ENCODE measurements at places on chromosomes 1 and 21.
A peak's percentile ranks its signal among the peaks of the same experiment; 100 is the strongest.

DNA sequence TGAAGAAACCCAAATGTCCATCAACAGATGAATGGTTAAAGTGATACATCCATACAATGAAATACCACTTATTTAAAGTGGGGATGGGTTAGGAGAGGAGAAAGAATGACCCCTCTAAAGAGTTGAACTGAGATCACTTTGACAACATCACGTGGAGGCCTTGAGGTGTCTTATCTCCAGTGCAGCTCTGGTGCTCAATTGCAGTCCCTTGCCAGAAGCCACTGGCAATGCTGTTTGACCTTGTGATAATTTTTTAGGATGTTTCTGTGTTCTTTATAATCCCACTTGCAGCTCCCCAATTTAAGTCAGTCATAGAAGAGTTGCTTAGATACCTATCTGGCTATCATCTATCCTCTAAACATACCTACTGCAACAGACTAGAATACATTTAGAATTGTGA lies 167.6 kb downstream of the ZNF648 start:
- no peak for DNase-seq

DNA sequence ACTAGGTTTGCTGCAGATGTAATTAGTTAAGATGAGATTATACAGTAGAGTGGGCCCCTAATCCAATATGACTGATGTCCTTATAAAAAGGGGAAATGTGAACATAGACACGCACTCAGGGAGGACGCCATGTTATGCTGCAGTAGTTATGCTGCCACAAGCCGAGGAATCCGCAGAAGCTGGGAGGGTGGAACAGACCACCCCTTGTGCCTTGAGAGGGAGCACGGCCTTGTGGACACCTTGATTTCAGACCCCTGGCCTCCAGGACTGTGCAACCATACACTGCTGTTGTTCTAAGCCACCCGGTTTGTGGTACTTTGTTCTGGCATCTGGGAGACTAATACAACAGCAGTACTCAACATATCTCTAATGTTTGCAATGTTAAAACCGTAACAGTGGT lies 57.9 kb upstream of the HIVEP3 start:
- DNase-seq, result no peak

DNA sequence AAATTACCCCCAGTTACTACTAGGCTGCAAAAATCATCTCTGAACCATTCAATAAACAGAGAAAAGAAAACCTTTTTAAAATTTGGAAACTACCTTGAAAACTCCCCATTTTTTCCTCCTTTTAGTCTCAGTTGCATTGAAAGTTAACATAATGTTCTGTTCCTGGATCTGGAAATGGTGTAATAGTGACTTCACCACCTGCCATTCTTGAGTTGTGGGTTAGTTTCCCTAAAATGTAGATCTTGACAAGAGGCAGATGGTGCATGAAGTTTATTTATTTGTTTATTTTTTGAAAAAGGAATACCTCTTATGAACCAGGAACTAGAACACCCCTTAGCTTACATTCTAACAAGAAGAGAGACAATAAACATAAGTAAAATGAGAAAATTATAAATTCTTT lies 72.8 kb downstream of the ATF6 start:
- DNase-seq, result no peak

DNA sequence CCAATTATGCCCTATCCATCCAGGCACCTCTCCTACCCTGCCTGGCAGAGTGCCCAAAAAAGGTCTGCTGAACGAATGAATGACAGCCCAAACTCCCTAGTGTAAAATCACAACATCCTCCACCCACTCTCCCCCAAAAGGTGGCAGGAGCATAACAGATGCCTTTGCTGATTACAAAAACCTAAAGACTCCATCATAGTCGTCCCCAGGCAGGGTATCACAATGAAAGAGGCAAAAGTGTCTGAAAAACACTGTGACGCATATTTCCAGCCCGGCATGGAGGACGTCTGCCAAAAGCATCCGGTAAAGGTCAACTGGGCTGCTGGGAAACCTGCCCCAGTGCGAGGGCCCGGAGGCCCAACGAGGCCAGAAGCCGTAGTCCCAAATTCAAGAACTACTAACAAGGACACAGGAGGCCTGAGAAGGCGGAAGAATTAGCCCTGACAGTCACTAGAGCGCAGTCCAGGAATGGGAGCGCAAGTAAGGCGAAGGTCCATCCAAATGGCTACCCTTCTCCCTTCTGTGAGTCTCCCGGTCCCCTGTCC lies 576 bp downstream of the SMIM12 start:
- no peak for DNase-seq

GRCh38 chr1:62295921-62296491 lies 23.2 kb downstream of the KANK4 start:
- DNase-seq, result no peak

DNA sequence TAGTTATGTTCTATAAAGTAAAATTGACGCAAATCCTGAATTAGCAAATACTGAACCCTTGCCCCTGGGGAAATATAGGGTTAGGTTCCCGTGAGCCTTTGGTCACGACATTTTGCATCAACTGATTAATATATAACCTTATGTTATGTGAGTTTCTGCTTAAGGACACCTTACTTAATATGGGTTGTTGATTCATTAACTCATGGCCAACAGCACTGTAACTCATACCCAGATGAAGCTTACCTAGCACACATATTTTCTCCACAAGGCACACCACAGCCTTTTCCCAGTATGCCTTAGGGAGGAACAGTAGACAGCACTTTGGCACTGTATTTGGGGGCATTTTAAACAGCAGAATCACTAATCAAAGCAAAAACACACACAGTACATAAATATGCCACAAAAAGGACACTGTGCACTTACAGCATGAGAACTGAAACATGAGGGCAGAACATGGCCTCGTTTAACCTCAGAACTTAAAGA lies 15.1 kb downstream of the INAVA start:
- DNase-seq, result no peak

- DNase-seq, result no peak
These were observed 722.6 kb downstream of the LRRIQ3 start for GRCh38 chr1:73475316-73475870.

- DNase-seq, result peak; percentile 28
These were observed 14.2 kb upstream of the SLC44A3 start for GRCh38 chr1:94805912-94806311.

GRCh38 chr21:45019887-45020537 lies 54.4 kb upstream of the ADARB1 start:
- no peak for DNase-seq

GRCh38 chr1:24373710-24374109 lies 39.9 kb downstream of the STPG1 start:
- peak; percentile 59 for DNase-seq

- DNase-seq, result no peak
These were observed 22.3 kb upstream of the TRAF3IP3 start for GRCh38 chr1:209733409-209734192.

DNA sequence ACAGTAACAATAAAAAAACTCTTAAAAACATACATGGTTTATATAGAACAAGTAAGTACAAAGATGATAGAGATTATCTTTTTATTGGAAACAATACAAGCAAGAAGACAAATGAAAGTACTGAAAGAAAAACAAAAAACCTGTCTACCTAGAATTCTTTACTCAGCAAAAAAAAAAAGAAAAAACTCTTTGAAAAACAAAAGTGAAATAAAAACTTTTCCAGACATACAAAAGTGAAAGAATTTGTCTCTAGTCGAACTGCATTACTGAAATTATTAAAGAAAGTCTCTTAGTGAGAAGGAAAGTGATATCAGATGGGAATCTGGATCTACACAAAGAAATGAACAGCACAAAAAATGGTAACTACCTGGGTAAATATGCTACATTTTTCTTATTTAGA lies 2.7 kb upstream of the HMCN1 start:
- no peak for DNase-seq

GRCh38 chr1:163974120-163974519 lies 584.9 kb upstream of the PBX1 start:
- no peak for DNase-seq

GRCh38 chr1:39528082-39528481 lies 36.6 kb downstream of the BMP8A start:
- DNase-seq, result no peak

- peak; percentile 45 for DNase-seq
These were observed 978 bp downstream of the PRDM15 start for GRCh38 chr21:41877901-41878830.

DNA sequence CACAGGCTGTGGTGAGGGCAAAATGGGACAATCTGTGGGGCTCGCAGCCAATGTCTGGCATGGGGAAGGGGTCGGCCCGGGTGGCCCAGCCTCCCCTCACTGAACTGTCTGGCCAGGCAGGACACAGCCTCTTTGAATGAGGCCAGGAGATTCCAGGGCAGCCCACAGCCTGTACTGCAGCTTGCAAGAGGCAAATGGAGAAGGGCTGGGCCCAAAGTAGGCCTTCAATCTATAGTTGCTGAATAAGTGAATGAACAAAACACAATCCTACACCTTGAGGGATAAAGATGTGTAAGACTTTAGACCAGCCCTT lies 23.2 kb downstream of the SLC27A3 start:
- no peak for DNase-seq

- no peak for DNase-seq
These were observed 6.5 kb upstream of the MATN1 start for GRCh38 chr1:30729901-30730300.

DNA sequence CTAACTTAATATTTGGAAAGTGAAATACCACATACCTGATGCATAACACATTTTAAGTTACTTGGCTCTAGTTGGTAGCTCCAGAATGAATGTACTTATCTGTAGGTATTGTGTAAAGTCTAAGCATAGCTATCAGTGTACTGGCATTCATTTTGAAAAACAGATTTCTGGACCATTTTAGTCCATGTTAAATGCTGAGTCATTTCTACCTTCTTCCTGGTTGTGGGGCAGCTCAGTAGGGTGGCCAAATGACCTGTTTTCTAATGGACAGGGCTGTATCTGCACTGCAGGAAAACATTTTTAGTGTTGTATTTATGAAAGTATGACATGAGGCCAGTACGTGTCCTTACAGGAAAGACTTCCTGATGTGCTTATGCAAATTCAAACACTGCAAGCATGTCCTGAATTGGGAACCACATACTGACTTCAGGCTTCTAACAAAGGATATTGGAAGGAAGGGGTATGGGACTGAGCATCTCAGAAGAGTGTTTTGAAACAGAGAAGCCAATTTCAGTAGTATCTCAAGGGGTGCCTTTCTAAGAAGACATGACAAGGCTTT lies 300.3 kb upstream of the B3GALT2 start:
- DNase-seq, result no peak

- peak; percentile 79 for DNase-seq
These were observed 23.2 kb downstream of the AVPR1B start for GRCh38 chr1:206094024-206094423.

GRCh38 chr1:89556726-89557444 lies 32.3 kb downstream of the LRRC8B start:
- DNase-seq, result no peak

DNA sequence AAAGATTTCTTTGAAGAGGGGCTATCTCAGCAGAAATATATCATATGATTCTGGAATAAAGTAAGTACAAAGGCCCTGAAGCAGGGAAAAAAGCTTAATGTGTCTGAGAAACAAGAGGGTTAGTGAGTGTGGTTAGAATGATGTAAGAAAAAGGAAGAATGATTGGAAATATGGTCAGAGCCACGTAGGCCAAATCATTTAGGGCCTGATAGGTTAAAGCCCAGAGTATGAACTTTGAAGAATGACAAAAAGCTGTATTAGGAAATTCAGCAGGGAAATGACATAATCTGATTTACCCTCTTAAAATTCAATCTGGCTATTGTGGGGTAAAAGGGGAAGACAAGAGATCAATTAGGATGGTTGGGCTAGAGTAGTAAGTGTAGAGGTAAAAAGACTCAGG lies 69.0 kb upstream of the MUTYH start:
- DNase-seq, result no peak

GRCh38 chr1:30257742-30258380 lies 465.5 kb downstream of the MATN1 start:
- no peak for DNase-seq

GRCh38 chr1:50829014-50829958 lies 130.8 kb downstream of the FAF1 start:
- DNase-seq, result no peak

- DNase-seq, result no peak
These were observed 167.3 kb downstream of the PDE4B start for GRCh38 chr1:65959896-65960567.

- DNase-seq, result no peak
These were observed 71.7 kb downstream of the GALNT2 start for GRCh38 chr1:230138561-230139239.

GRCh38 chr1:43134068-43134467 lies 38.0 kb downstream of the EBNA1BP2 start:
- DNase-seq, result no peak

DNA sequence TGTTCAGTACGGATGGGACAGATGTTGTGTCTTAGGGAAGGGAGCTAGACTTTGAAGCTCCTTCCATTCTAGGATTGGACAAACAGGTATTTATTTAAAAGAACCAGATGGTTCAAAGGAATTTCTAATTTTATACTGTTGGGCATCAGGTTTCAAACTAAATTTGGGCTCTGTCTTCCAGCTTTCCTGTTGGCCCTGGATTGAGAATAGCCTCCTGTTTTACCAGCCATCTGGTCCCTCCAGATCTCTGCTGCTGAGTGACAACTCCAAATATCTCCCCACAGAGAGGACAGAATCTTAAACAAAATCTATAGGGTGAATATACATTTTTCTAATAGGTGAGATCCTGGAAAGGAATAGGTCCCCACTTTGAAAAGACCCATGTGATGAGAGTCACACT lies 52.5 kb upstream of the CNIH3 start:
- peak; percentile 55 for DNase-seq

DNA sequence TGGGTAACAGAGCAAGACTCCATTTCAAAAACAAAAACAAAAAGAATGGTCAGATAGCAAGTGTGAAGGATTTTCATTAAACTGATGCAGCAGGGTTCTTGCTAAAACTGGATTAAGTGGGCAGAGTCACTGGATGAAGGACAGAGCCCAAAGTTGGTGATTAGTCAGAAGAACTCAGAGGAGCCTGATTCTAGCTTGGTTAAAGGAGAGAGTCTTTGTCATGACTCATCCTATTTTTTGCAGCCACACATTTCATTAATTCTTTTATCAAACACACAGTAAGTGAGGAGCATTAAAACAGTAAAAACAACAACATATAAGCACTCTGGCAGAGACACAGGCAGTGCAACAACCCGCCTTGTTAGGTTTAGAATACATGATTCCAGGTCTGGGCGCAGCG lies 56.0 kb upstream of the EDARADD start:
- DNase-seq, result no peak

GRCh38 chr21:31382060-31382459 lies 38.0 kb upstream of the TIAM1 start:
- no peak for DNase-seq

DNA sequence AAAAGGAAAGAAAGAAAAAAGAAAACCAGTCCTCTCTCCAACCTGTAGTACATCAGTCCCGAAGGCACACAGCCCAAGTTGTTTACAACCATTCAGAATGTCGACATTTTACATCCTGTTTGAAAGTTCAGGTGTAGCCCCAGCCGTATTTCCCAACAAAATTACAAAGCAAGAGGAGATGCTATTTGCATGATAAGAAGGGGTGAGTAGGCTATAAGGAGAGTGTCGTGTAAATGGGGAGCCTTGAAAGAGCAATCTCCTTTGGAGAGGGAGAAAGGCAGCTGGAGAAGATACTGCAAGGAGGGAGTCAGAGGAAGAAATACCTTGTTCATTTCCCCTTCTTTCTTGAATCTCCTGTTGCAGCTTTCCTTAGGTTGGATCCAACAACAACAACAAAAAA lies 35.5 kb upstream of the DENND1B start:
- DNase-seq, result no peak

All from NCI-H2171 (cell line).